ENCODE measurements at places on chromosomes 7 and 10.

GRCh38 chr7:138388673-138389491 is 71.2 kb upstream of the TRIM24 start:
- no peak for DNase-seq

DNA sequence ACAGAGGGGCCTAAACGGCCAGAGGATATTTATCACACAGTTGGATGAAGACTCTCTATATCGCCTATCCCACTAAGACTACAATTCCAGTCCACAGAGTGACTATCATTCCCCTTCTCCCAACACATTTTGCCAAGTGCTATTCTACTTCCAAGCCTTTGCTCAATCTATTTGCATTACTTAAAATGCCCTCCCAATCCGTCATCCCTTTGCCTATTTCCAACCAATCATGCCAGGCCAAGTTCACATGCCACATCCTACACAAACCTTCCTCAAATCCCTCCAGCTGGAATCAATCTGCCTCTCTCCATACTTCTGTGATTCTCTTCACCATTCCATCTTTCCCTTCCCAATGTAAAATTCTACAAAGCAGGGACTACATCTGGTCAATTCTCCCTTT is 38.2 kb downstream of the SMURF1 start:
- no peak for DNase-seq

DNA sequence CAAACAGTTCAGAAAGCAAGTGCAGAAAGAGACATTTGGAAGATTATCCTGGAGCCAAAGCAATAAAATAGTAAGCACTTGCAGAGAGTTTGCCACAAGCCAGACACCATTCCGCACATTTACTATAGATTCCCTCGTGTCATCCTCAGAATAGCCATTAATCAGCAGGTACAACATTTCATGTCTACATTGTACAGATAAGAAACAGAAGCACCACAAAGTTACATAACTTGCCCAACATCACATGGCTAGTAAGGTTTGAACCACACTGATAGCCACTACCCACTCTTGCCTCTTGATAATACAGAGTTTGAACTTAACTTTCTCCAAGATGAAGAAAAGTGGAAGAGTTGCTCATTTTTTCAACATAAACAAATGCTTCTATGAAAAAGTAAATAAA is 40.6 kb upstream of the GHITM start:
- no peak for DNase-seq

- no peak for DNase-seq
Measured at GRCh38 chr10:121601458-121601857, 3.2 kb upstream of the FGFR2 start.

- DNase-seq, result no peak
Measured at GRCh38 chr7:151077705-151078232, 2.8 kb downstream of the FASTK start.

- no peak for DNase-seq
Measured at GRCh38 chr7:81662531-81662930, 107.3 kb downstream of the HGF start.

- DNase-seq, result no peak
Measured at GRCh38 chr10:82874671-82875070, 999.7 kb downstream of the NRG3 start.

- no peak for DNase-seq
Measured at GRCh38 chr10:108169846-108170245, 1005.3 kb upstream of the SORCS1 start.

- no peak for DNase-seq
Measured at GRCh38 chr7:110001254-110001938, 1089.5 kb upstream of the LRRN3 start.

DNA sequence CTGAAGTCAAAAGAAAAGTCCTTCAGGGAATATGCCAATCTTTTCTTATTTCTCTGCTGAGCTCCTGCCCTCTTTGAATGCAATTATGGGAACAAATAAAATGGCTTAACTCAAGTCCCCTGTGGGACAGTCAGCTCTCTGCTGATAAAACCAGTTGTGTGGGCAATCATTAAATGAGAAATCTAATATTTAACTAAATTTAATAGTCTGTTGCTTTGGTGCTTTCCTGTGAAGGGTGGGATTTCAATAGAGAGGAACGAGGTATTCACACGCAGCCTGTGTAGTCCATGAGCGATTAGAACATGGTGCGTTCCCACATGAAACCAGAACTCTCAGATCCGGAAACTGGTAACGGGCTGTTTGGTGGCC is 138.4 kb downstream of the PAXIP1 start:
- DNase-seq, result no peak

DNA sequence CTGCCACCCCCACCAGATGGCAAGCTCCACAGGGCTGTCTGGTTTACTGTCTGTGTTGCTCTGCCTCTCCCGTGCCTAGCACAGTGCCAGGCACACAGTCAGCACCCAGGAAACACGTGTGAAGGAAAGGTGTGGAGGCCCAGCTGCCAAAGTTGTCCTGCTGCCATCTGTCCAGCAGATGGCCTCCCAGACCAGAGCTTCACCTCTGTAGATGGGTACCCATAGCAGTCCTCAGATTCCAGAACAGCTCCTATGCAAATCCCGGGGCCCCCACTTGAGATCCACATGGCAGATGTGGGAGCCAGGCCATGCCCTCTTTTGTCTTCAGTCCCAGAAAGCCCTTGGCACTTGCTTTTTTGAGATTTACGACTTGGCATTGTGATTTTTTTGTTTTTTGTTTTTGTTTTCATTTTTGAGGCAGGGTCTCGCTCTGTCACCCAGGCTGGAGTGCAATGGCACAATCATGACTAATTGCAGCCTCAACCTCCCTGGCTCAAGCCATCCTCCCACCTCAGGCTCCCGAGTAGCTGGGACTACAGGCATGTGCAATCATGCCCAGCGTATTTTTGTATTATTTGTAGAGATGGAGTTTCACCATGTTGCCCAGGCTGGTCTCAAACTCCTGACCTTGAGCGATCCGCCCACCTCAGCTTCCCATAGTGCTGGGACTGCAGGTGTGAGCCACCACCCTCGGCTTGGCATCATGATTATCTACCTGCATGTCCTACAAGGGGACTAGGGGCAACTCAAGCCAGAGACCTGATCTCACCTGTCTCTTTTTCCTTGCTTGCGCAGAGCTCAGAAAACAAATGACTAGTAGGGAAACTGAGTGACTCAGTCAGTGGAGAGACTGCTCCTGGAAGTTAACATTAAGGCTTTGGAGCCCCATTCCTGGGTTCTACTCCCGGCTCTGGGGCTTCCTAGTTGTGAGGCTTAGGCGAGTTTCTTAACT is 16.9 kb upstream of the PALD1 start:
- DNase-seq, result peak; percentile 68

DNA sequence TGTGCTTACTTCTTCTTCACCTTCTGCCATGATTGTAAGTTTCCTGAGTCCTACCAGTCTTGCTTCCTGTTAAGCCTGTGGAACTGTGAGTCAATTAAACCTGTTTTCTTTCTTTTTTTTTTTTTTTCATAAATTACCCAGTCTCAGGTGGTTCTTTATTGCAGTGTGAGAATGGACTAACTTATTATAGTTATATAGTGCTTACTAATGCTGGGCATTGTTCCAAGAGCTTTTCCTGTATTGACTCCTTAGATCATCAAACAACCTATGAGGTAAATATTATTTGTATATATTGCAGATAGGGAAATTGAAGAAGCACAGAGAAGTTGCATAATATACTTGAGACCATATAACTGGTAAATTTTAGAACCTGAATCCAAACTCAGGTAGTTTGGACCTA is 98.1 kb downstream of the MBL2 start:
- no peak for DNase-seq

- DNase-seq, result no peak
Measured at GRCh38 chr10:25865267-25865666, 68.8 kb upstream of the MYO3A start.

GRCh38 chr10:118792526-118792925 is 37.8 kb upstream of the CACUL1 start:
- no peak for DNase-seq

GRCh38 chr10:59678884-59679301 is 30.8 kb downstream of the SLC16A9 start:
- DNase-seq, result no peak

GRCh38 chr10:112208997-112209396 is 25.4 kb upstream of the GPAM start:
- peak; percentile 36 for DNase-seq

DNA sequence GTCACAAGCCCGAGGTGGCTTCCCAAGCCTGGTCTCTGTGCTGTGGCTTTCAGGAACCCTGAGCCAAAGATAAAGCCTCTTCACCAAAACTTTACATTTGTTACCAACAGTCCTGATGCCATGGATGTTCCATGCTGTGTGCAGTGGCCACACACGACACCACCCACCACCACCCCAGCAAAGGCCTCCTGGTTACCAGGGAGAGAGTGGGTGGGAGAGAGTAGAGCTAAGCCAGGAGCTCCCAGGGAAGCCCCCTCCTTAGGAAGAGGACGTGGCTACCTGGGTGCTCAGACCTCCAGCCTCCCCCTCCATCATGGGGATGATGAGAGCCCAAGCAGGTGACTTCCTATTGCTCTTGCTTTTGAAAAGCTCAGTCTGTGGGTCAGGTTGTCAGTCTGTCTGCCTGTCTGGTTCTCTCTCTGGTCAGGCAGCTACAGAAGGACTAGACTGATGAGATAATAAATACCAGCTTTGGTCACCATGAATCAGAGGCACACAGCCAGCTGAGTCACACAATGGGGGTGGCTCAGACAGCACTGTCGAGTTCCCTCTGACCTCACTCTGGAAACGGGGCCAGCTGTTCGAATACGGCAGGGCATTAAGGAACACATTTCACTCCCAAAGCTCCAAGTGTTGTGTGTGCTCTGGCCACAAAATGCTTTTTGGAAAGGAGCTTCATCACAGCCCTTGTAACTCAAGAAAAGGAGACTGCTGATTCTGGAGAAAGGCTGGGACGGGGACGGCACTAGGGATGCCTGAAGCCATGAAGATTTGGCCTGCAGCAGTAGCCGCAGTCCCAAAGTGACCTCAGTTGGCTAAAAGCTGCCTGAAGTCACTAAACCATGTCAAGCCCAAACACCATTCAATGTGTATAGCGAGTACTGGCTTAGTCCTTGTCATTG is 166.0 kb downstream of the FANK1 start:
- DNase-seq, result peak; percentile 91

GRCh38 chr7:16710651-16711050 is 42.9 kb upstream of the TSPAN13 start:
- DNase-seq, result no peak

- no peak for DNase-seq
Measured at GRCh38 chr7:67438198-67438882, 441.7 kb downstream of the TYW1 start.

DNA sequence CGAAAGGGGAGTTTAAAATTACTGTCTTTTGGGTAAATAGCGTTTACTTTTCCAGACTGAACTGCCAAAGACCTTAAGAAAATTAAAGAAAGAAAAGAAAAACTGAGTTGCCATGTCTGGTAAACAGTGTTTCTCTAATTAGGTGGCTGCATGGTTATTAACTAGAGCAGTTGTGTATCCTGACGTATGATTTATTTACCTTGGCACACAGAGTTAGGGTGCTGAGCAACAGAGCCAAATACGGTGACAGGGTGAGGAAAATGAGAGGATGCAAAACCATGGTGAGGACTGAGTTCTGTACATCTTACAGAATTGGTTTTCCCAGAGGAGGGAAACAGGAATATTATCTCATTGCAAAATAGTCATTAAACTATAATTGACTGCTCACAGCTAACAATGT is 546.4 kb upstream of the FZD8 start:
- DNase-seq, result peak; percentile 30

- DNase-seq, result no peak
Measured at GRCh38 chr7:151626422-151627115, 106.9 kb upstream of the RHEB start.

DNA sequence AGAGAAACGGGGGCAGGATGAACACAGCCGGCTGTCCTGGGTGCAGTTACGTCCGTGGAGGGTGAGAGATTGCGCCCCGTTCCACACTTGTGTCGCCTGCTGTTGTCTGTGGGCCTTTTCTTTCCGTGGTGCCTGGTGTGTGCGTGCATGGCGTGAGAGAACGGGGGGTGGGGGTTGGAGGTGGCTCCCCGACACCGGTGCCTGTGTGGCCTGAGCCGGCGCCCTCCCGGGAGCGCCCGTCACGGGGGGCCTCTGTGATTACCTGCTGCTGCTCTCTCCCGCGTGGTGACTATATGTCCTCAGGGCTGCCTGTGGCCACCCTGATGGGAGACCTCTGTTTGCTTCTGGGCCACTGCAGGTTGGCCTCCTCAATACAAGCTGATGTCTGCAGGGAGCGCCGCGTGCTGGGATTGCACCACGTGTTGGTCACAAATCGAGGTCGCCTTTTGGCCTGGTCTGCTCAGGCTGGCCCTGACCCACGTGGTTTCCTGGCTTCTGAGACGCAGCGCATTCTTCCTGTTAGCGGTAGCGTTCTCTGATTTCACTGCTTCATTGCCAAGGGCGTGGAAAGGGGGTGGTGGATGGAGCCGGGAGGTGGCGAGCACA is 10.9 kb upstream of the AP5Z1 start:
- no peak for DNase-seq

All from right hindlimb (tissue), 1 donor.